ENCODE measurements at places on chromosomes 4 and X.
A peak's percentile ranks its signal among the peaks of the same experiment; 100 is the strongest.

DNA sequence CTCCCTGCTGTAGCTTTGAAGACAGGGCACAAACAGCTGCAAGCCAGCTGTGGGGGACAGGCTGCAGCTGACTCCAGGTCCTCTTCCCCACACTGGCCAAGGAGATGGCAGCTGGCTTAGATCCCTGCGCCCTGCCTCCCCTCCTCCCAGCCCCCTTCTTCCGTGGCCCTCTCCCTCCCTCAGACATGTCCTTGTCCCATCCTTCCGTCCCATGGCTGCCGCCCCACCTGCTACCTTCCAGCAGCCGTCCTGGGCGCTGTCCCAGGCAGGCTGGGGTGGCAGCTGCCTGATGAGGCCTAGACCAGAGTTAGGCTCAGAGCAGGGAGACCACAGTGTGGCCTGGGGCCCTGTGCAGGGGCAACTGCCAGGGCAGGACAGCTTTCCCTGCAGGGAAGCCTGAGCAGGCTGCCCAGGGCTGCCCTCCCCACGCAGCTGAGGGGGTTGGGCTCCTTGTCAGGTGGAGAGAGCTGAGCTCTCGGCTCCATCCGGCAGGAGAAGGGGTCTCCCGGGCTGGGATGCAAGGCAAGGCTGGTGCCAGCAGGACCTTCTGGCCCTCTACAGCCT is 3.3 kb upstream of the BGN start:
- no peak for DNase-seq

- no peak for DNase-seq
Measured at GRCh38 chr4:165524532-165525190, 145.9 kb downstream of the CPE start.

- DNase-seq = no peak
Measured at GRCh38 chrX:786441-786881, 155.9 kb downstream of the SHOX start.

GRCh38 chr4:22531311-22532019 is 15.6 kb upstream of the ADGRA3 start:
- DNase-seq = no peak

- DNase-seq = no peak
Measured at GRCh38 chrX:31228415-31228832, 156.6 kb upstream of the FTHL17 start.

GRCh38 chr4:101418055-101418454 is 70.7 kb upstream of the PPP3CA start:
- DNase-seq = peak; percentile 68

GRCh38 chr4:142781114-142781513 is 65.0 kb downstream of the INPP4B start:
- no peak for DNase-seq

GRCh38 chr4:3703343-3703676 is 62.9 kb upstream of the ADRA2C start:
- no peak for DNase-seq

- no peak for DNase-seq
Measured at GRCh38 chr4:117549524-117549923, 464.1 kb upstream of the TRAM1L1 start.

DNA sequence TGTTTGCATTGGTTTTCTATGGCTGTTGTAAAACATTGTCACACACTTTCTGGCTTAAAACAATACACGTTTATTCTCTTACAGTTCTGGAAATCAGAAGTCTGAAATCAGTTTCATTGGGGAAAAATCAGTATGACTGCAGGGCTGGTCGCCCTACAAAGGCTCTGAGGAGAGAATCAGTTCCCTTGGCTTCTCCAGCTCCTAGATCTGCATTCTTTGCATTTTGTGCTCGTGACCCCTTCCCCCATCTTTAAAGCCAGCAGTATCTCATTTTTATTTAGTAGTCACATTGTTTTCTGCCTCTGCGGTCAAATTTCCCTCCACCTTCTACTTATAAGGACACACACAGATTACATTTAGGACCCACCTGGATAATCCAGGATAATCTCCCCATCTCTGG is 849.7 kb upstream of the GRID2 start:
- DNase-seq = no peak

DNA sequence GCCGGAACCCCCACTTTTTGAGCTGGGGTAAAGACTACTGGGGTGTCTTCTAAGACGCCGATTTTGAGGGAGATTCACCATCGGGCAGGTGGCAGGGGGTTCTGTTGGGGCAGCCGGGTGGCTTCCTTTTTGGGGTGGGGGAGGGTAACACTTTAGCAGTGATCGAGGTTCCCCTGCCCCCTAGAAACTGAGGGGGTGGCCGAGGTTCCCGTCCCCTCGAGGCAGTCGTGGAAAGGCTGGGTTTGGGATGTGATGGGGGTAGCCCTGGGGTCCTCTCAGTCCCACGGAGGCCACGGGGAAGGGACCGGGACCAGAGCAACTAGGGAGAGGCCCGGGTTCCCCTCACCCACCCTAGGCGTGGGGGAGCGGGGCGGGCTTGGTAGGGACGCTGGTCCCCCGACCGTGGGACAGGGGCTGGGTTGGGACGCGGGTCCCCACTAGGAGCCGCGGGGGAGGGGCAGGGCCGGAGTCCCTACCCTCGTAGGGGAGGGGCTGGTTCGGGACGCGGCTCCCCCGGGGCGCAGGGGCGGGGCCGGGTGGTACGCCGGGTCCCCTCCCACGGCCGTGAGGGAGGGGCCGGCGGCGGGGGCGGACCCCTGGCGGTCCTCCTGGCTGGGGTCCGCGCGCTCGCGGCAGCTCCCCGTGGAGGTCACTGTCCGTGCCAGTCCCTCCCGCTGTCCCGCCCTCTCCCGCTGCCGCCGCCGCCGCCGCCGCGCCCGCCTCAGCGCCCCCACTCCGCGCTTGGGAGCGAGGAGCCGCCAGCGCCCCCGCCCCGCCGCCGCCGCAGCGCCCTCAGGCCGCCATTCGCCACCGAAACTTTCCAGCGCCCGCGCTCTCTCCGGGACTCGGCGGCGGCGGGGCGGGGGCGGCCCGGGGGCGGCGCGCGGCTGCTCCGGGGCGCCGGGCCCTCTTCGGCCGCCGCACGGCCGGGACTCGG is at the start of gene TBL1X:
Gene TBL1X, plus strand, starts transcription at position 624 of the 937 bp plus-strand sequence. CDS start 188,529 bp downstream, outside the sequence.
- peak; percentile 70 for DNase-seq

GRCh38 chr4:66300336-66300934 is 630.1 kb upstream of the EPHA5 start:
- DNase-seq = no peak

DNA sequence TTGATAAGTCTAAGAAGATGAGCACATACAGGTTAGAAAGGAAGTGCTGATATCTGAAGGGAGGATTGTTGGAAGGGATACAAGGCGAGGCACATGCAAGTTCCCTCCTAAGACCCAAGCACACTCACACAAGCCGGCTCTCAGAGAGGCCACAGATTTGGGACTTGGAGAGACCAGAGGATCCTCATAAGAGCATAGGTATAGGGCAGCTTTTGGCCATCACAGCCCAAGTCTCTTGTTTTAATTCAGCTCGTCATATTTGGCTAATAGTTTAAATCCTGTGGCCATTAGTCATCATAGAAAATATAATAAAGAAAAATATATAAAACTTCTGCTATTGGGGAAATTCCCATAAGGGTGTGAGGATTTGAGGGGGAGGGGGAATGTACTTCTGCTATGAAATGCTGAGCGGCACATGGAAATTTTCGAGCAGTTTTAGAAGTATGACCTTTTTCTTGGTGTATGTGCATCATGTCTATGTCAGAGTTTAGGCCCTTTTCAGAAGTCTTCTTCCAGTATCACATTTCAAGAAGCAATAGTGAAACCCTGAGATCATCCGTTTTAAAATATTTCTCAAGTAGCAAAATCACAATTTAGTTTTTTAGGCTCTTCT is 97.7 kb downstream of the NFKB1 start:
- DNase-seq = no peak

DNA sequence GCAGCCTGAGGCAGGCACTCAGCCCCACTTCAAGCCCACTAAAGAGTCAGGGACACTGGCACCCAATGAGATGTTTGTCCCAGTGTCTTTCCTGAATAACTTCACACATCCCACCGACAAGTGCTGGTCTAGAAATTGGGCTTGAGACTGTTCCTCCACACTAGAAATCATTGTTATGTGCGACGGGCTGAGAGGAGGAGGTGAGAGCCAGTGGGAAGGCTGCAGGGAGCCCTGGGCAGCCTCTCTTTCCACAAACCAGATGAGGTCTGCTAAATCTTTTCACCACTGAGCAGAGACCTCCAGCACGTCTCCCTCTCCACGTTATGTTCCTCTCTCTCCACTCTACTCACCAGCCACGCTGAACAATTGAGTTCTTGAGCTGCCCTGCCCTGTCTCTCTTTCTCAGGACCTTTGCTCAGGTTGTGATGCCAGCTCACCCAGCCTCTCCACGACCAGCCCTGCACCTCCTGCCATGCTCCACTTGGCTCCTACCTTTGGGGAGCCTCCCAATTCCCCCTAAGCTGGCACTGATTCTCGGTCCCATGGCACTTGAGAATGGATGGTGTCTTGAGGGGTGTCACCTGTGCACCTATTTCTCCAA is 8.4 kb downstream of the SCD5 start:
- DNase-seq = no peak

DNA sequence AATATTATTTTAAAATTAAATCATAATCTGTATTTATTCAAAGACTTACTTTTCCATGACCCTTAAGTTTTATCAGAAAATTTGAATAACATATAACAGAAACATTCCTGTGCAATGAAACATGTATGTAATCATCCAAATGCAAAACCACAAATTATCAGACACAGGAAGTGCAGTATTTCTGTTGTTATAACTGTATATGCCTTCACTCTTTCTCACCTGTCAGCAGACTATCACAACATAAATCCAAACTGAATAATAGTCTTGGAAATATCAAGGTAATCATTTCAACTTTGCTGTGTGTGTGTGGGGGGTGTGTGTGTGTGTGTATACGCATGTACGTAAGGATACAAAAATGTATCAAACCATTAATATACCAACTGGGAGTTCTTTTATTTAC is 285.9 kb downstream of the SLC7A11 start:
- DNase-seq = no peak

DNA sequence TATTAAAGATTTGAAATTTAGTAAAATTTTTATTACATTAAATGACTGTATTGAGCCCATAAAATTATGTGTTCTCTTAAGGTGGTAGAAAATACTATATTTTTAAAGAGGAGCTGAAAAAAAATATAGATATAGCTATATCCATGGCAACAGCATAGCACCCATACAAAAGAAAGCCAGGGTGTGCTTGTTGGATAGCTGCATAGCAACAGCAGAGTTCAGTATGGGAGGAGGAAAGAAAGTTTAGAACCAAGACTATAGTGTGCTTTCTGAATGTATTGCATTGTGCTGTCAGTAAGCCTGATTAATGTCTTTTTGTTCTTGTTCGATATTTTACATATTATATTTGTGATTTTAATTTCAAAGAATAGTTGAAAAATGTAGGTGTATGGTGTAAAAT is 78.4 kb downstream of the GRID2 start:
- DNase-seq = no peak

DNA sequence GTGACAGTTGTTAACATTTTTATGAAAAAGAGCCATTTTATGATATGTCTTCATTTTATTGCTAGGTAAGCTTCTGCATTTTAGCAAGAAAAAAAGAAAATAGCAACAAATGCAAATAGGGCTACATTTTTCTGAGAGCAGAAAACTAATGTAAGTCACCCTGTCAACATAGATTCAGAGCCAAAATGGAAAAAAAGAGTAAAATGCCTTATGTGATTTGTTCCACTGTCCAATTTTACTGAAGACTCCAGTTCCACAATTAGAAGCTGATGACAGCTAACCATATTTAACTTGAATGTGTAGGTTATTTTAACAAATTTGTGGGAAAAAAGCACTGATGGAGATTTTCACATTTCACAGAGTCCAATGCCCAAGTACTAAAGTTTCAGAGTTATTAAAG is 772.3 kb downstream of the FAT4 start:
- no peak for DNase-seq

- DNase-seq = no peak
Measured at GRCh38 chr4:128601991-128602695, 207.4 kb upstream of the JADE1 start.

- DNase-seq = no peak
Measured at GRCh38 chr4:3834663-3835521, 68.7 kb downstream of the ADRA2C start.

- DNase-seq = no peak
Measured at GRCh38 chr4:153634738-153635353, 49.2 kb upstream of the TLR2 start.

DNA sequence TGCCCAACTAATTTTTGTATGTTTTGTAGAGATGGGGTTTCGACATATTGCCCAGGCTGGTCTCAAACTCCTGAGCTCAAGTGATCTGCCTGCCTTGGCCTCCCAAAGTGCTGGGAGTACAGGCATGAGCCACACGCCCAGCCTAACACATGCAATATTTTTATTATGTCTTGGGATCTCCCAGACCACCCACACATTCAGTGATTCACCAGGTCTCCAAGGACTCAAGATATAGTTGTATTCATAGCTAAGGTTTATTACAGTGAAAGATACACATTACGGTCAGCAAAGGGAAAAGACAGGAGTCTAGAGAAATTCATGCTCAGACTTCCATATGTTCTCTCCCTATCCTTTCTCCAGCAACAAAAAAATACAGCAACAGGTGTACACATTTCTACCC is 25.5 kb upstream of the FAM120C start:
- no peak for DNase-seq

DNA sequence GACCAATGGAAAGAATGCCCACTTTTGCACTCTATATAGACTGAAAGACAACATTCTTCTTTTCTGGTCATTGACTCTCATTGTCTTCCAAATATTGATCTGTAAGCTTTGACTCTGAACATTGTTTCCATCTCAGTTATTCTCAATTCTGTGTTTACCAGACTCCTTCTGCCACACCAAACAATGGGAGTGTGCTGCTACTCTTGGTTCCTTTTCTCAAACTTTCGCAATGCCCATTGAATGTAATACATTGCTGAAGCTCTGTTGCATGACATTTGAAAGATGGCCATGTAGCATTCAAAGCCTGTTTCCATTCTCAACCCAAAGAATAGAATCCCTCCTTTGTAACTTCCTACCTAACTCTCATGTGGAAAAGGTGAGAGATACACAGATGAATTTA is 136.2 kb downstream of the BTC start:
- no peak for DNase-seq

DNA sequence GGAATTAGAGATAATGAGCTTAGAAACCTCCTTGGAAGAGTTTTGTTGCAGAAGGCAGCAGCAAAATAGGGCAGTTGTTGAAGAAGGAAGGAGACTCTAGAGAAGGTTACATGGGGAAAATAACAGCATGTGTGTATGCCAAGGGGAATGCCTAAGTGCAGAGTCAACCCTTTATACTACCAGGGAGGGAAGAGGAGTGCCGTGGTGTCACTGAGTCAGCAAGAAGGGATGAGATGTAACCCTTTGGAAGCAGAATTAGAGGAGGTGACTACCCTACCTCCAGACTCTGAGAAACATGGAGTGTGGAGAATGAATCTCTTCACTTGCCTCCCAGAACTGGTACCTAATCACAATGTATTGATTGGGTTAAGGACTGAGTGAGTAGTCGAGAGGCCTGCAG is 6.7 kb upstream of the GABRE start:
- DNase-seq = no peak

DNA sequence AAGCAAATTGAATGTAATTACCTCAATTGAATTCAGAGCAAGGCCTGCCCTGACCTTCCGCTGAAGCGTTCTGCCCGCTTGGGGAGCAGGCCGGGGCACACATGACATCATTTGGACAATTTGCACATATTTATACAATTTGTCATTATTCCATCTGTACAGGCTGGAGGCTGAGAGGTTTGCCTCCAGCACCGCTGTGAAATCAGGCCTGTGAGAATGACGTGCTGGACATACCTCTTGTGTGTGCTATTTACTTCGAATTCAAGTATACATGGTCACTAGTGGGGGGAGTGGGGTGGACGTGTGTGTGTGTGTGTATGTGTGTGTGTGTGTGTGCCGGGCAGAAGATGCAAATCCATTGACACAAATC is 285.6 kb downstream of the SHOX start:
- peak; percentile 25 for DNase-seq

Data from activated CD8-positive, alpha-beta memory T cell treated with anti-CD3 and anti-CD28 coated beads, Interleukin-2, amount 50 U/mL, for 48 hours (primary cell).